KBM-7 (cell line): ENCODE measurements at places on chromosomes 7 and 10.

GRCh38 chr7:34342387-34342786 is 315.6 kb upstream of the NPSR1 start:
- no peak for DNase-seq

DNA sequence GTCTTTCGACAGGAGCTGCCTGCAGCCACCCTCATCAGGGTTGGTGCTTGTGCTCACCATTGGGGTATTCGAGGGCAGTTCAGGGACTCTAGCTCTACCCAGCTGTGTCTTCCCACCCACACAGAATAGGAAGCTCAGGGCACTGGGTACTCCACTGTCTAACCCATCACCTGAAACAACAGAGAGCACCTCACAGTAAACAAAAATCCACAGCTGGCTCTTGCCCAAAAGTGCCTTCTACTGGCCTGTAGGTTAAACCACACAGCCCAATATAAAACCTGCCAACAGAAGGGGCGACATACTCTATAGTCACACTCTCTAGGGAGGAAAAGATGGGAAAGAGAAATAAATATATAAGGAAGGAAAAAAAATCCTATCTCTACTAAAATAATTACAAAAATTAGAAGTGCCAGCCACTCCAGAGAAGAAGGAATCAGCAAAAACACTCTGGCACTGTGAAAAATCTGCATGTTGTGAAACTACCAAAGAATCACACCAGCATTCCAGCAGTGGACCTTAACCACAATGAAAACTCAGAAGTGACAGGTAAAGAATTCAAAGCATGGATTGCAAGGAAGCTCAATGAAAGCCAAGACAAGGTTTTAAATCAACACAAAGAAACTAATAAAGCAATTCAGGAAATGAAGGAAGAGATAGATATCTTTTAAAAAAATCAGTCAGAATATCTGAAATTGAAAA is 110.0 kb downstream of the HGF start:
- DNase-seq = no peak

- DNase-seq = no peak
These were observed 397.0 kb downstream of the LRMDA start for GRCh38 chr10:75828413-75828812.

DNA sequence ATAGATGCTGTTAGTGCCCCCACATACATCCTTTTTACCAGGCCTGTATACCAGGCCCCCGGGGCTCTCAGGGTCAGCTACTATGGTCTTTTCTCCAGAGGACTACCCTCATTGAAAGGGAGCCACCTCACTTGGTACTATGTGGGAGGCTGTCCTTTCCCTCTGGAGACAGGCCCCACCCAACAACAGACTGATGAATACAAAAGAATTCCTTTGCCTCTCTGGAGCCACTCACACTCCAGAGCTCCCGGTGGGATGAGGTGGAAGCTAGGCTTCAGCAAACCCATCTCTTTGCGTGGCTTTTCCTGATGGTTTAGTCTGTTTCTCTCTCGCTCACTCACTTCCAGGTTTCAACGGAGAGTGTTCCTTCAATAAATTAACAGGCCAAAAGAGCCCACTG is 30.3 kb downstream of the ANKMY2 start:
- no peak for DNase-seq

GRCh38 chr7:132455378-132455777 is 120.9 kb downstream of the PLXNA4 start:
- no peak for DNase-seq

DNA sequence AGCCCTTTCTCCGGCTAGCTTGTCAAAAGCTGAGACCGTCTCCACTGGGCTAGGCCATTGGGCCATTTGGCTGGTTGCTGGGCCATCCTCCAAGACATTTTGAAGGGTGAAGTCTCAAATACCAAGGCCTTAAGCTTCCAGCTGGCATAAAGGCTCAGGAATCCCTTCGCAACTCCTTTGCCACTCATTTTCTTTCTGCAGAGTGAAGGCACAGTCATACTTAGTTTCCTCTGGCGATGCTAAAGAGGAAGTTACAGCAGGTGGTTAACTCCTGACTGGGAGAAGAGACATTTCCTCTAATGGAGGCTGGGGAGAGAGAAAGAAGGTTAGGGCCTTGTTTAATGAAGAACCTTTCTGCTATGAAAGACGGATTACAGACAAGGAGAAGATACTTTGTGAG is 4.8 kb upstream of the REPIN1 start:
- peak; percentile 77 for DNase-seq

DNA sequence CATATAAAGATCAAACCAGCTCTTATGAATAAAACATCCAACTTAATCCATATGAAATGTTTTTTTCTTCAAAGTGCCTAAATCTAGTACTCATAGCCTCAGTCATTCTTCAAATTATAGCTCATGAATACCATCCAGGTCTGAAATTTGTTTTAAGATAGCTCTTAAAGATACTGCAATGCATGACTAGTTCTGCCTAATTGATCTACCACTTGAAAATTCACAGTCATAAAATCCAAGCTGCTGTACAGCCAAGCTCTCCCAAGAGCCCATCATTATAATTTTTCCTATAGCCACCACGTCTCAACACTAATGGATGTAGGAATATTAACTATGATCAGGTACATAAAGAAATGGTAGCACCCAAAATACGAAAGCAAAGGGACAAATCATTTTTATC is 87.9 kb upstream of the RNF148 start:
- no peak for DNase-seq

DNA sequence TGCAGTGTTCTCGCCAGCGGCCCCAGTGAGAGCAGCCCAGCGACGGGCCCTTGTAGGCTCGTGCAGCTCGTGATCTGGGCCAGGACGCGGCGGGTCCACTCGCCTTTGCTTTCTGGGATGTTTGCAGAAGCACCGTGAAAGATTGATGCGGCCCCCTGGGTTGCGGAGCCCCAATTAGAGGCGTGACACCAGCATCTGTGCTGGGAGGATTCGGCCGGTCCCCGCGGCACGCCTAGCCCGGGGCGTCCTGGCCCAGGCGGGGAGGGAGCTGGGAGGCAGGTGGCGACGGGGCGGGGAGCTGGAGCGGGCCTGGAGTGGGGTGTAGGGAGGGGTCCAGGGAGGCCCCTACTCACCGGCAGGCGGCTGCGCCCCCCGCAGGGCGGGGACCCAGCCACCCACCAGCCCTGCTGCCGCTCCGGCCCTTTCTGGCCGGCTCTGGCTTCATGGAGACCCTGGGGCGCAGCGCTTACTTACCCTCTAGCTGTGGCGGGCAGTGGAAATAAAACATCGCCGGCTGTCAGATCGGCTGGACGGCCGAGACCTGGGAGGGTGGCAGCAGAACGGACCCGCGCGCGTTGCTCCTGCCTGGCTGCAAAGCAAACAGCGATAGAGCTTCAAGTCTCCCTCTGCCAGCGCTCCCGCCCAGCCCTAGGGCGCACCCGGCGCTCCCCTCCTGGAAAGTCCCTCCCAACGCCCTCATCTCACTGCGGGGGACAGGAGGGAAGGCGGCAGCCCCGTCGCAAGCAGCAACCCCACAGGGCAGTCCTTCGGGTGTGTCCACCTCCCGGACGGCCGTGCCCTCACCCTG is 752 bp downstream of the DRGX start:
- no peak for DNase-seq

DNA sequence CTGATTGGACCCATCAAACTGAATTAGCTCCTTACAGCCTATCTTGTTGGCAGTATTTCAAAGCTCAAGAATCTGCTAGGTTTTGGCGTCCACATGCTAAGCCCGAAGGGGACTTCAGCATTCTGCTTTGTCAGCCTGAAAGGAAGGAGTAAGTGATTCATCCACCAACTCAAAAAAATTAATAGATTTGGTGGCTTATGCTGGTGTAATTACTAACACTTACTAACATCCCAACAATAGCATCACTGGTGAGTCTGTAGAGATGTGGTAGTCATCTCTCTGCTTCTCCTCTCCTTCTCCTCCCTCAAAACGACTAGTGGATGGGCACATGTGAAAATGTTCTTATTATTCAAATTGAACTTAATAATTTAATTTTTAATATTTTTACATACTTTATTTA is 53.8 kb upstream of the EGR2 start:
- DNase-seq = no peak

DNA sequence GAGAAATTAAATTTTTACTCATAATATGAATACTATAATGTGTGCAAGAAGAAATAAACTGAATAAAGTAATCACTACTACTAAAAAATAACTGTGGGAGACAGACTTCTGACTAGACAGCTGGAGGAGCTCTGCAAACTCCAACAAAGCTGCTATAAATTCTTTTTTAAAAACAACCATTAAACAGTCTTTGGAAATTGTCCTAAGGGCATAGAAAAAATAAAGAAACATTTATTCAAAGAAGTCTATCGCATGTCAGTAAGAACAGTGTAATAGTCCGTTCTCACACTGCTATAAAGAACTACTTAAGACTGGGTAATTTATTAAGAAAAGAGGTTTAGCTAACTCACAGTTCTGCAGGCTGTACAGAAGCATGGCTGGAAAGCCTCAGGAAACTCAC is 56.0 kb downstream of the ZPBP start:
- DNase-seq = no peak

DNA sequence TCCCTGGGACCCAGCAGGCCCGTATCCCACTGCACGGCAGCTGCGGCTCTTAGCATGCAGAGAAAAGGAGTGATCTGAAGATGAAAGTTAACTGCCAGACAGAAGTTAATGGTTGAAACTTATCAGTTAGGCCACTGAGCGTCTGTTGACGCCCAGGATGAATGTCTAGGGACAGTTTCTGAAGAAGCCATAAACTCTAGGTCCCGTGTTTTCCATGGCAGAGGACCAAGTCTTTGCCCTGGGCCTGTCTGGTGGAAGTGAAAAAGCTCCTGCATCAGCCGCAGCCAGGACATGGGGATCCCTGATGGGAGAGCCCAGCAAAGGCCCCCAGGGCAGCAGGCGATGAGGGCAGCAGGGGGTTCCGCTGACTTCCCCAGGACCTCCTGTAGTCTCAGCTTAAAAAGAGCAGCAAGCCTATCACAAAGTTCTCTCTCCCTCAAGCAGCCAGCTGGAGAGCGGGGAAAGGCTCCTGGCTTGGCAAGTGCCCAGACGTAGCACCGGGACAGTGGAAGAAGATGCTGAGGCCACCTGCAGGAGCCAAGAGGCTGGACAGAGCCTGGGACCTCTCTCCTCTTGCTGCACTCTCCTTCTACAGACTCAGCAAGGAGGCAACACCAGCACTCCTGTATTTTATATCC is 79.6 kb downstream of the TNS3 start:
- no peak for DNase-seq

DNA sequence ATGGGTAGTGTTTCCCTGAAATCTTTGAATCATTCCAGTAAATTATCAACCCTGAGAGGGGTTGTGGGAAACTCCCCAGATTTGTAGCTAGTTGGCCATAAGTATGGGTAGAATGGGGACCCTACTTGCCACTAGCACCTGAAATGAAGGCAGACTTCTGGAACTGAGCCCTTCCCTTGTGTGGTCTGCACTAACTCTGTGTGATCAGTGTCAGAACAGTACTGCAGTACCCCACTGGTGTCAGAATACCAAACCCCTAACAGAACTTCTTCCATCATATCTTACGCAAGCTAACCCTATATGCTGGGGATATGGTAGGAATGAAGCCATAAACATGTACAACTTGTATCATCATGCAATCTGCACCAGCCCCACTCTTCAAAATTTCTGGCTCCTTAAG is 50.8 kb downstream of the ABI1 start:
- no peak for DNase-seq

- no peak for DNase-seq
These were observed 29.2 kb upstream of the KMT2C start for GRCh38 chr7:152465119-152465387.

DNA sequence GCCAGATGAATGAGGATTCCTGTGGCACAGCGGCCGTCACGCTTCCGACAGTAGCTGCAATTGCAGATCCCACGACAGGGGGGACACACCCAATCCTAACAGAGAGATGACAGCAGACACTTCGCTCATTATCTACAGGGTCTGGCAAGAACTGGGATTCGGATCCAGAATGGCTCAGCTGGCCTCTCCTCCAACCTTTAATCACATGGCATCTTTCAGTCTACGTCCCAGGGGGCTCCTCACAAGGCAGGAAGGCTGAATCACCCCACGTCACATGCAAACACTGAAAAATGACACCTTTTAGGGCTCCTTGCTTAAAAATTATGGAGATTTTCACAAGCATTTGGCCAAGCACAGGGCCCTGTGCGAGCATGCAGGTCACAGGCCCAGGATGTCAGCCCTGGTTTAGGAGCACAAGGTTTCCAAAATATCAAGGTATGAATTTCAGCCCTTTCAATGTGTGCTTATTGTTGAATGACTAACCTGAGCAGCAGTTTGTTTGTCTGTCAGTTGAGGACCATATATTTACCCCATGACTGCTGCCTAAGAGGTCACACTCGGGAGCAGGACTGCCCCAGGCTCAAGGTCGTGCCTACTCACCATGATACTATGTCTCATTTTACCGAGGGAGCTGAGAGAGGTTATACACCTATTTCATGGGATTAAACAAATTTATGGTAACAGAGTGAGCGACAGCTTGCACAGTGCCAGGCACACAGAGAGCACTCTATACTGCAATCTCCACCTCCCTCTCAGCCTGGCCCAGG is 42.5 kb downstream of the CDCA7L start:
- DNase-seq = no peak

- DNase-seq = no peak
These were observed 178.8 kb downstream of the ARL4A start for GRCh38 chr7:12866207-12866606.

DNA sequence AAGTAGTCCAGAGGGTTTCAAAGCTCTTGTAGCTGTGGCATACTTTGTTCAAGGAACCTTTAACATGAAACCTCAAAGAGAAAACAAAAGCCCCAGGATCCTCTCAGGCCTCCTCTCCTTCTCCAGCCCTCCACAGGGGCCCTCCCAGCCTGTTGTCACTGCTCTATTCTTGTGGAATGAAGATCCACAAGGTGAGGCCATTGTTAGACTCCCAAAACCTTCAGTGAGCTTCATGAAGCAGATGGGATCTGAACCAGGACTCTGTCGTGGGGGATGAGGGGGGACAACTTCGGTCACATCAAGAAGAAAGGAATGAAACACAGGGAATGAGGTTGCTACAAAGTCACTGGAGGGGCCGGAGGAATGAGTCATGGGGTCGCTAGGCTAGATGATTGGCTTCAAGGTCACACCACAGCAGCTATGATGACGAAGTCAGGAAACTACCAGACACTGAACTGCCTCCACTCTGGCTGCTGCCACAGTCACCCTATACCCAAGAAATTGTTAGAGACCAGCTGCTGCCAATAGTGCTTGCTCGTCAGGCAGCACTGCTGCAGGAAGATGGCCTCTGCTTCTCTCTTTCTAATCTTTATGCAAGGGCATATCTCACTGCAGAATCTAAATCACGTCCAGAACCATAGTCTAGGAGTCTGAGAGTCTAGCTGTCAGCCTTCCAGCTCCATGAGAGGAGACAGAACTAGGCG is 208.8 kb downstream of the HIBADH start:
- DNase-seq = no peak

- DNase-seq = no peak
These were observed 195.2 kb downstream of the TMEM26 start for GRCh38 chr10:61257956-61258496.

GRCh38 chr10:110533149-110533548 is 34.3 kb upstream of the SMC3 start:
- peak; percentile 41 for DNase-seq

- DNase-seq = no peak
These were observed 71.7 kb downstream of the NRBF2 start for GRCh38 chr10:63204667-63205391.

- no peak for DNase-seq
These were observed 49.7 kb upstream of the BICC1 start for GRCh38 chr10:58462863-58463507.

- DNase-seq = peak; percentile 69
These were observed 1192.1 kb upstream of the CELF2 start for GRCh38 chr10:9825491-9826018.

GRCh38 chr7:2575733-2576340 is 17.1 kb downstream of the IQCE start:
- DNase-seq = no peak

GRCh38 chr10:69375307-69376151 is 41.2 kb downstream of the TACR2 start:
- no peak for DNase-seq

- no peak for DNase-seq
These were observed 50.1 kb upstream of the HDAC9 start for GRCh38 chr7:18445483-18445882.
